Cerebellum (tissue), 4 donors: ENCODE measurements at places on chromosomes 3 and 15. TPM values are rescaled to one million over a fixed set of nuclear protein-coding genes. Genes with fewer than 3 reads are reported as not detected.

The HIGD2B gene
- not detected for total RNA-seq

The ATP8B4 gene
- 15.3 TPM for total RNA-seq

The EBLN2 gene
- total RNA-seq: 14.4 TPM

The EPHB3 gene
- 9.2 TPM for total RNA-seq

The CCR9 gene
- total RNA-seq: not detected

The UPK1B gene
- not detected for total RNA-seq

The ZPLD1 gene
- 0.54 TPM for total RNA-seq

The FYTTD1 gene
- total RNA-seq: 44.1 TPM

The MKRN2OS gene
- total RNA-seq: not detected

The RPP25 gene
- 1.7 TPM for total RNA-seq

The LRRN1 gene
- total RNA-seq: 77.3 TPM

The ZNF860 gene
- 1.8 TPM for total RNA-seq

The ACKR2 gene
- total RNA-seq: not detected

The GTF2E1 gene
- total RNA-seq: 14.4 TPM
